NCI-H1930 (cell line): ENCODE measurements at places on chromosomes 1 and 21.

DNA sequence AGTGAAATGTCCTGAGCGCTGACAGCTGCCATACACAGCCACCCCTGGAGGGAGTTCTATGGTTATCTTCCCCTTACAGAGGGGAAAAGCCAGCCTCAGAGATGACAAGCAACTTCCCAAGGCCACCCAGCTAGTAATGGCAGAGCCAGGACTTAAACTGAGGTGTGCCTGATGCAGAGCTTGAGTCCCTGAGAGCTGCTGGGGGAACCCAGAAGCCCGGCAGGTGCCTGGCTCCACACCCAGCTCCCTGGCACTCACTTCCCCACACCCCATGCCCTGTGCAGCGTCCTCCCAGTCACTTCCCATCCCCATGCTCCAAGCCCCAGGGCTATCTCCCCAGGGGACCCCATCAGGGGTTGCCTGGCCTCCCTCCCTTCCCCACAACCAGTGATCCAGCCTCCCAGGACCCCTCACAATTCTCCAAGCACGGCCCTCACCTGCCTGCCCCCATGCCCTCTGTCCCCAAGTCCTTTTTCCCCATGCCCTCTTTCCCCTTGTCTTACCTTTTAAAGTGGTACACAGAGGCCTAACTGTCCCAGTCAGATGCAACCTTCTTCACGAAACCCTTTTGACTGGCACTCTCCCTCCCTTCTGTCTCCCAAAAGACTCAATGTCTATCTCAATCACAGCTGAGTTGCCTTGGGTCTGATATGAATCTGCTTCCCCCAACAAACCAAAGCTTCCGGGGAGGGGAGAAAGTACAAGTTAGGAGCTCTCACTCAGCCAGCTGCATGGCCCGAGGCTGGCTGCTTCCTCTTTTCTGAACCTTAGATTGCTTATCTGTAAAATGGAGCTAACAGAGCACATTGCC is 39.8 kb upstream of the LRP8 start:
- DNase-seq: no peak

GRCh38 chr1:157034137-157034800 is 11.3 kb downstream of the ARHGEF11 start:
- DNase-seq: no peak

GRCh38 chr1:6126028-6126427 is 54.1 kb downstream of the CHD5 start:
- no peak for DNase-seq

DNA sequence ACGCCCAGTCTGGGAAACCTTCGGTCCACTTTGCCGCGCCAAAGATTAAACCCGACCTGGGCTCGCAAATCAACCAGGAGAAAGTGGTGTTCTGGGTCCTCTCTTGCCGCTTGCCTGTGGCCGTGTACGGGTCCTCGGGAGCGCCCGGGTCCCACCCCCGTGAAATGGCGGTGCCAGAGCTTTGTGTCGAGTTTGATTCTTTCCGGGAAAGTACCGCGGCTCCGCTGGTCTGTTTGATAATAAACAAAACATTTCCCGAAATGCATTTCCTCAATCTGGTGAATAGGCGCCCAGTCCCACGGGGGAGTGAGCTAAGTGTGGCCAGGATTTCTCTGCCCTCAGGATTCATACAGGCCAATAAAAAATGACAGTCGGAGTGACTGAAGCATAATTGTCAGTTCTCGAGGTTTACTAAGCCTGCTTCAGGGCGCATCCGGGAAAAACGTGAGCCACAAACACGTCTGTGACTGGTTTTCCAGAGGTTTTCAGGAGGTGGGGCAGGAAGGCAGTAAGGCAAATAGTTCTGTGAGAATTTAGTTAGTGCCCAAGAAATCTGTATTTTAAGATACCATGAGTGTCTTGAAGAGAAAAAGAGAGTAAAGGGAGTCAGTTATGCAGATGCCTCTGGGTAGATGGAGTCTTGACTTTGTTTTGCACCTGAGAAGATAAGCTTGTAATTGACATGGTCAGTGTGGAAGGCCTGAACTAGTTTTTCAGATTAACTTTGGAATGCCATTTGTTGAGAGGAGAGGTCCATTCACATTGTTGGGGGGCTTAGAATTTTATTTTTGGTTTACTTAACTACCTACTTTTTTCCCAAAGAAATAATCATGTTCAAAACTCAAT is 675 bp downstream of the IFNAR1 start:
- peak; percentile 35 for DNase-seq

GRCh38 chr1:161161652-161162051 is 2.4 kb downstream of the USP21 start:
- no peak for DNase-seq

GRCh38 chr1:196361112-196361714 is 247.0 kb downstream of the KCNT2 start:
- no peak for DNase-seq

GRCh38 chr1:83673312-83673711 is 325.6 kb downstream of the TTLL7 start:
- no peak for DNase-seq

DNA sequence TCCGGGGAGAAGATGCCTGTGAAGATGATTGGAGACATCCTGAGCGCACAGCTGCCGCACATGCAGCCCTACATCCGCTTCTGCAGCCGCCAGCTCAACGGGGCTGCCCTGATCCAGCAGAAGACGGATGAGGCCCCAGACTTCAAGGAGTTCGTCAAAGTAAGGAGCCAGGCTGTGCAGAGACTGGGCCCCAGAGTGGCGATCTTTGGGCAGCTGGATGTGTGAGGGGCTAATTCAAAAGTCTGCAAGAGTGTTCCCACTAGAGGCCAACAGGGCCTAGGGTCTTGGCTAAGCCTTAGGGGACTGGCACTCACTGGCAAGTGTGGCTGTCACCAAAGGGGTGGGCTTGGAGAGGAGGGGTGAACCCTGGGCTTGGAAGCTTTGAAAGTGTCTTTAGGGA is 50.4 kb downstream of the ATP5PO start:
- no peak for DNase-seq

GRCh38 chr1:186465946-186466345 is 5.0 kb upstream of the PDC start:
- DNase-seq: no peak

DNA sequence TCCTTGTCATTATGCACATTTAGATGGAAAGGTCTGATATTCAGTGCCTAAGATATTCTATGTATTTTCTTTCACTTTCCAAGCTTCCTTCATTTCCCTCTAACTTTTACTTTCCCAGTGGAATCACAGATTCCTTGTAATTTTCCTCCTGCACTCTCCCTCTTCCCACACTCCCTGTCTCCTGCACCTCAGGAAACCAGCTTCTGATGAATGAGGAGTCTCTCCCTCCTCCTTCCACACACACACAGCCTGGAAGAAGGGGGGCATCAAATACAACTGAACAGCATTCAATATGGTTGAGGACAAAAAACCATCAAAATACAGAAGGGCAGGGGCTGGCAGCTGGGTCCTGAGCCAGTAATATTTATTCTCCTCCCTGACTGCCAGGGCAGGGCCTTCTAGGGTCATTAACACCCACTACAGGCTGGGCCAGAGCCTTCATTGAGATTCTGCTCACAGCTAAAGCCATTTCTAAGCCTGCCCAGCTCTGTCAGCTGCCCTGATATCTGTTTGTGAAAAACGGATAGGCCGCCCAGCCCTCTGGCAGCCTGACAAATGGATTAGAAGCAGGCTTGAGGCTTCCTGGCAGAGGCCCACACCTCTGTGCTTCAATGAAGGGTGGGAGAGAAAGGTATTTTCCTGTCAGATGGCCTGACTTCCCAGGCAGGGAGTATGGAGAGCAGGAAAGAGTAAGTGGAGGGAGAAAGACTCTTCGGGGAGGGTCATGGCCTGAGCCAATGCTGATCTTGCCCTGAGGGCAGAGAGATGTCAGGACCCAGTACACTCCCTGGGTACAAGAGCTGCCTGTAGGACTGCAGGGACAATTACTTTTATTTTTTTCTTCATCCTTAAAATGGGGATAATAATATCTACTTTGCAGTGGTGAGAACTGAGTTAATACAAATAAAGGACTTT is 138.9 kb upstream of the SPATA6 start:
- DNase-seq: no peak

GRCh38 chr1:196558411-196558810 is 49.8 kb downstream of the KCNT2 start:
- no peak for DNase-seq
